ENCODE measurements at places on chromosomes 4 and X.

DNA sequence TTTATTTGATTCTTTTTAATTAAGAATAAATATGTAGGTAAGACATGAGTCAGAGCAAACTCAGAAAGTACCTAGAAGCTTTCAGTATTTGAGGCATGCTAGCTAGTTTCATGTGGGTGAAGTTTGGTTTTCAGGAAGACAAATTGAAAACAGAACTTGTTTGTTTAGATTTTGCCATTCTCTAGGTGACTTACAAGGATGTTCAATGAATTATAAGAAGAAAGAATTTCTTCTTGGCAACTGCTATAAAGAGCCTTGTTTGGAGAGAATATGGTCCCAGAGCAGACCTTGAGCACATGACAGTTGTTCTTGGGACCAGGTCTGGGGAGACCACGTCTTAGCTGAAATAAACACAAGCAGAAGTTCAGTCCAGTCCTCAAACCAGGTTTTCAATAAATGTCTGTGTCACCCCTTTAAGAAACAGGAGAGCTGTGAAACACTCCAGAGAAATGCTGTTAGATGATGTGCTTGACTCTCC is 38.0 kb upstream of the IL21 start:
- DNase-seq, result no peak

- DNase-seq, result no peak
Measured at GRCh38 chr4:155802190-155802959, 43.6 kb downstream of the GUCY1B1 start.

- DNase-seq, result no peak
Measured at GRCh38 chrX:44314259-44314734, 29.2 kb downstream of the EFHC2 start.

- peak; percentile 15 for DNase-seq
Measured at GRCh38 chr4:23934915-23935314, 45.1 kb upstream of the PPARGC1A start.

DNA sequence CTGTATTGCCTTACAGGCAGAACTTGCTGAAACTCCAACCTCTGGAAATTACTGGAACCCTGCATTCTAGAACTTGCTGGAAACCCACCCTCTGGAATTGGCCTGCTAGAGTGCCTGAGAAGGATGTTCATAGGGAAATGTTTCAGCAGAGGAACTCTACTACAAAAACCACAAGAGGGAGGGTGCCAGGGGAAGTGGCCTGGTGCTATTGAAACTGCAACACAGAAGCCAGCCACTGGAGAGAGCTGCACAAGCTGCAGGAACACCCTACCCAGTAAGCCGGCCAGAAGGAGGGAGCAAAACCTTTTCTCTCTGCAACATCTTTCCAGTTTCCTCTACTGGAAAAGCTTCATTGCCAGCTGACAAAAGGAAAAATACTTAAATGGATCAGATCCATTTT is 2.5 kb upstream of the BRWD3 start:
- peak; percentile 25 for DNase-seq

DNA sequence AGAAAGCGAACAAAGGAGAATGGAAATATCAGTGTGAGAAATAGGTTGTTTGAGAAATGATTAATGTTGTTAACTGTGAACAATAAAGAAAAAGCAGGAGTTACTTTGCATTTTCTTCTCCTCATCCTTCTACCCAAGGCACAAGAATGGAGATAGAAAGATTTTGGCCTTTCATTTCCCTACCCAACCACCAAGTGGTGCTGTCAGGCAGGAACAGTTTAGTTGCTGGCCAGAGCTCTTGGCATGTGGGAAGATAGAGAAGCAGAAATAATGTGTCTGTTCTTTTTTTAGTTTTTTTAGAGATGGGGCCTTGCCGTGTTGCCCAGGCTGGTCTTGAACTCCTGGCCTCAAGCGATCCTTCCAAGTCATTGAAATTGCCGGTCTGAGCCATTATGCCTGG is 12.8 kb downstream of the HOPX start:
- DNase-seq, result no peak

DNA sequence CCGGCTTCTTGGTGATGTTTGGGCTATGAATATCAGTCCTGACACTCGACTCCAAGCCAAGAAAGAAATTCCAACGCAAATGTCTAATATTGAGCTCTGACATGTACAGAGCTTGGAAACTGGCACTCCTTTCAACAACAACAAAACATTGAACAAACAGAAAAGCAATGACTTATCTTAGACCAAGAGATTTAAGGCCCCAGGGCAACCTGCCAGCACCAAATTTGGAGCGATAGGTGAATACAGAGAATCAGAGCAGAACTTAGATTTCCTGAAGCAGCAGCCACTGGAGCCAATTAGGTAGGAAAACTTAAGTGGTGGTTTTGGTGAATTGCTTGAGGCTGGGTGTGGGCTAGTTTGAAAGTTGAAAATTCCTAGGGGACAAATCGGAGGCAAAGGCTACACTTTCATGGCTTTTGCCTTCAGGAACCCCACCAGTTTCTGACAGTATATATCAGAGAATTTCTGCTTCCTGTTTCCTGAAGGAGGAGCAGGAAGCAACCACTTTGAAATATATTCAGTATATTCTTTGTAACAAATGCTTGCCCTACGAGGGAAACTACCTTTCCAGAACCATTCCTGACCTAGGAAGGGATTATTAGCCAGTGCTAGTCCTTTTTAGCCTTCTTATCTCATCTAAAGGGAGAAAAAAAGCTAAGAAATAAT is 10.1 kb upstream of the FMR1 start:
- no peak for DNase-seq

GRCh38 chr4:100059467-100059866 is 109.4 kb upstream of the H2AZ1 start:
- no peak for DNase-seq

GRCh38 chrX:39491548-39492297 is 606.0 kb downstream of the BCOR start:
- DNase-seq, result no peak

DNA sequence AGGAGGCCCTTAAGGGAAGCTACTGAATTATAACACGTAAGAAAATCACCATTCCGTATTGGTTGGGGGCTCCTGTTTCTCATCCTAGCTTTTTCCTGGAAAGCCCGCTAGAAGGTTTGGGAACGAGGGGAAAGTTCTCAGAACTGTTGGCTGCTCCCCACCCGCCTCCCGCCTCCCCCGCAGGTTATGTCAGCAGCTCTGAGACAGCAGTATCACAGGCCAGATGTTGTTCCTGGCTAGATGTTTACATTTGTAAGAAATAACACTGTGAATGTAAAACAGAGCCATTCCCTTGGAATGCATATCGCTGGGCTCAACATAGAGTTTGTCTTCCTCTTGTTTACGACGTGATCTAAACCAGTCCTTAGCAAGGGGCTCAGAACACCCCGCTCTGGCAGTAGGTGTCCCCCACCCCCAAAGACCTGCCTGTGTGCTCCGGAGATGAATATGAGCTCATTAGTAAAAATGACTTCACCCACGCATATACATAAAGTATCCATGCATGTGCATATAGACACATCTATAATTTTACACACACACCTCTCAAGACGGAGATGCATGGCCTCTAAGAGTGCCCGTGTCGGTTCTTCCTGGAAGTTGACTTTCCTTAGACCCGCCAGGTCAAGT is 6.9 kb upstream of the MSANTD1 start:
- no peak for DNase-seq

DNA sequence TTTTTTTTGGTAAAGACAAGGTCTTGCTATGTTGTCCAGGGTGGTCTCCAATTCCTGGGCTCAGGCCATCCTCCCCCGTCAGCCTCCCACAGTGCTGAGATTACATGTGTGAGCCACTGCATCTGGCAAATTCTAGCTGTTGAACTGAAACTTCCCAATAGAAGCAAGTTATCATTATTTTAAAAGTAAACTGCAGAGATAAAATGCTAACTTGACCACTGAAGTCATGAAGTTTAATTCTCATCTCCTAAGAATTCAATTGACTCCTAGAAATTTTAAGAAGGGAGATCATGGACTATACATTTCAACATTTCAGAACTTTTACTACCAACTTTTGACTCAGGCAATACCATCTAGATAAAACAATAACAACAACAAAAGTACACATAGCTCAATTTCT is 11.7 kb upstream of the EXOSC9 start:
- no peak for DNase-seq

DNA sequence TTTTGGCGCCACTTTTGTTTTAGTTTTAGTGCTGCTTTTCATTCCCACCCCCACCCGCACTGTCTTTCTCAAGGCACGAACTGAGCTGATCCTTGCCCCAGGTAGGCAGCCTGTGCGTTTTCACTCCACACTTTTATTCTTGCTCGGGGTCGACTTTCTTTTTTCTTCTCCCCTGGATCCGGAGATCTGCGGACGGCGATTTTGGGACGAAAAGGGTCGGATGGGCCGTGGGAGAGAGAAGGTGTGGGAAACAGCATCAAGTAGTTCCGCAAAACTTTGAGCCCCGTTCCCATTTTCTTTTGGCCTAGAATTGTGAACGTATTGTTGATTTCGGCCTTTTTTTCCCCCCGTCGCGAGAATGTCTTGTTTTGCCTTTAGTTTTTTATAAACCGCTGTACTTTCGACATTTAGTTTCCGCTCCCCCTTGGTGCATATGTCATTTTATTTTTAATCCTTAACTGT is 531 bp downstream of the STAG2 start:
- no peak for DNase-seq

GRCh38 chr4:143336781-143337599 is at the start of gene GAB1:
Gene GAB1, plus strand, starts transcription at chr4:143336876. Its CDS starts 313 bp downstream, at chr4:143337189.
- peak; percentile 85 for DNase-seq

GRCh38 chr4:80036949-80037685 is 35.9 kb downstream of the ANTXR2 start:
- DNase-seq, result no peak

GRCh38 chr4:123408471-123409084 is 12.0 kb downstream of the SPRY1 start:
- no peak for DNase-seq

GRCh38 chrX:18971506-18971905 is 12.4 kb downstream of the PHKA2 start:
- DNase-seq, result no peak

DNA sequence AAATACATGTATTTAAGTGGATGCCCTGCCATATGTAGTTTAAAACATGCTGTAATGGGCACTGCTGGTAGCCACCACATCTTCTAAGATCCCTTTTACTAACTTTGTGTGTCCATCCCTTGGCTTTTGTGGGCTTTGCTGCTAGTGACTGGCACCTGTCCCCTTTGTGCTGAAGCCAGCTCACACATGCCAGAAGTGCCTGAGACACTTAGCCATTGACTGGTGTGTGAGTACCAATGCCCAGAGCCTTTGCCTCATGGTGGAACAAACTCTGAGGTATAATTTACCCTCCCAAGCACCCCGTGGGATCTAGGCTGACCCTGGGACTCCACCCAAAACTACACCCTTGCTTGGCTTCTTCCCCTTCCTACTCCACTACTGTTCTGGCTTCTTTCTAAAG is 33.0 kb downstream of the ARHGAP6 start:
- DNase-seq, result no peak

GRCh38 chrX:130120321-130120731 is 10.0 kb upstream of the ELF4 start:
- DNase-seq, result no peak

DNA sequence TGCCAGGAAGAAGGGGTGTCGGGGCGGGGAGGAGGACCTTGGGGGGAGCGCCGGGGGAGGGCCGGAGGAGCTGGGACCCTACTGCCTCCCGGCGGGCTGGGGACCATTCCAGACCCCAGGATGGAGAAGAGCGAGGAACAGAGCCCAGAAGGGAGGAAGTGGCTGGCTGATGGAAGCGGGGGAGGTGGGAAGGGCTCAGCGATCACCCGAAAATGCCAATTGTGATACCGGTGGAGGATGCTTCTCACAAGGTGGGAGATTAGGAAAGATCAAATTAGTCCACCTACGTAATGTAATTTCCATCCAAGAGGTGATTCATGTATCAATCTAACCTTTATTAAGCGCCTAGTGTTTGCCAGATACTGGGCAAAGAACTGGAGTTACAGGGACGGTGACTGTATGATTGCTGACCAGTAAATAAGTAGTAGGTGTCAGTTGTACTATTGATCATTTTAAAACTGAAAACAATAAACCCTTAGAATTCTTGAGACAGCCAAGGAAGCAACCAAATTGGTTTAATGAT is 452 bp upstream of the RAI2 start:
- no peak for DNase-seq

- no peak for DNase-seq
Measured at GRCh38 chrX:78456909-78457308, 129.5 kb upstream of the CYSLTR1 start.

DNA sequence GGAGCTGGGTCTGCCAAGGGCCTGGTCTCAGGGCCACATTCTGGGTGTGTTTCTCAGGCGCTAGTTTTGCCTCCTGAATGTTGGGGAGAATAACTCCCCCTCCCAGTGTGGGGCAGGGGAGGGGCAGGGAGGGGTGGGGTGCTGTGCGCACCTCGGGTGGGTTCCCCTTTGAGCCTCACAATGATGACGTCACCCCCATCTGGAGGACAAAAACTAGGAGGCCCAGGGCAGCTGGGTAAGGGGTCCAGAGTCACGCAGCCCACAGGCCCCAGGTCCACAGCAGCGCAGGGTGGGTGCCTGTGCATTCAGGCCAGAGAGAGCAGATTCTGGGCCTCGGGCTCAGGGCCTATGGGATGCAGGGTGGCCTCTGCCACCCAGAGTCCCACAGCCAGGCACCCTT is 23.7 kb upstream of the HMX1 start:
- no peak for DNase-seq

DNA sequence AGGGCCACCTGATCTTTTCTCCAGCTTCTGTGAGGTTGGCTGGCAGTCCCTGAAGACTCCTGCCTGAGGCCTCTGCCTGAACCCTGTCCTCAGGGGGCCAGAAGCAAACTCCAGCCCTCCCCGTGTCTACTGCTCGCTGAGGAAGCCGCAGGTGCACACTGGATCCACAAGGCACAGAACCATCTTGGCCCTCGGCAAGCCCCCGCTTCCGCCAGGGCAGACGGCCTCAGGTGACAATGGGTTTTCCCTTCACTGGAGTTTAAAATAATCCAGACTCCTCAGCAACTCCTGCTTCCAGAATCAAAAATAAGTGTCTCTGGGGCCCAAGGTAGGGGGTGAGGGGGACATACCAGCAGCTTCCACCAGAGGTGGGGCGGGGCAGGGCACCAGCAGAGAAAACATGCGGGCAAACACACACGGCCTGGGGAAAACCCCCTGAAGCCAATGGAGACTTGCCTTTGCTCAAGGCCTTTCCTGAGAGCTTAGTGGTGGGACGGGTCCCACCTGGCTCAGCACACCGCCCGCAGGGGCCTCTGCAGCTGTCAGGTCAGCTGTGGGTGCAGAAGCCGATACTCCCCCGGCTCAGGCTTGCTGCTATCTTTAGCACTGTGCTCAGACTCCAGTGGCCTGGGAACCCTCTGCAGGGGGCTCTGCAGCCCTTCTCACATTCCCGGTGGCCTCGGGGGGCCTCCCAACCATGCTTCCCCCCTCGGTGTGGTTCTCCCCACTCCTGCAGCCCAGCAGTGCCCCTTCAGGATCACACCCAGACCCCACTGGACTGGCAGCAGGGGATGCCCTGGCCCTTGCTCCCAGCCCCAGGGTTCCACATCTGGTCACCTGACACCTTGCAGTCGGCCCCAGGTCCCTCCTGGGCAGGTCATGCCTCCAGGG is 1.9 kb downstream of the MYL5 start:
- DNase-seq, result no peak

GRCh38 chr4:7988437-7988836 is 48.8 kb upstream of the AFAP1 start:
- DNase-seq, result no peak

Measured in head of caudate nucleus (tissue), 42 donors.